GF-D8 (cell line): ENCODE measurements at places on chromosomes 16 and 17.

- DNase-seq, result no peak
Observed at GRCh38 chr17:68439656-68440290, 17.5 kb downstream of the WIPI1 start.

- no peak for DNase-seq
Observed at GRCh38 chr17:48633266-48633677, 7.1 kb upstream of the HOXB9 start.

- DNase-seq, result no peak
Observed at GRCh38 chr17:4623249-4623648, 18.2 kb downstream of the ALOX15 start.

GRCh38 chr17:56727876-56728617 lies 105.7 kb downstream of the C17orf67 start:
- DNase-seq, result no peak
